ENCODE measurements at places on chromosomes 16 and 17. TPM values are rescaled to one million over a fixed set of nuclear protein-coding genes. Genes with fewer than 3 reads are reported as not detected.

DNA sequence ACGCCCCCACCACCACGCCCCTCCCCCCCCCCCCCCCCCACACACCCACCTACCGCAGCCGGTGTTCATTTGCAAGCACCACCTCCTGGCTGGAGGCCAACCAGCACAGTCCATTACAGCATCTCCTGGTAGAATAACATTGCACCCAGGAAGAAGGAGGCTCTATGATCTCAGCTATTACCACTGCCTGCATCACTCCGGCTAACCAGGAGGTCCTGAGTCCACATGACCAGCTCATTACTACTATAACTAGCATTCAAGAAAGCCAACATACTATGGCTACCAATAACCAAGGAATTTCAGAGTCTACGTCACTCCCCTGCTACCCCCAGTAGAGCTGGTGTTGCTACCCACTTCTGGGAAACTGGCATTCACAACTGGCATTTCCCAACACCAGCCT, 81.1 kb upstream of the ALOX12 start:
- no peak for DNase-seq

DNA sequence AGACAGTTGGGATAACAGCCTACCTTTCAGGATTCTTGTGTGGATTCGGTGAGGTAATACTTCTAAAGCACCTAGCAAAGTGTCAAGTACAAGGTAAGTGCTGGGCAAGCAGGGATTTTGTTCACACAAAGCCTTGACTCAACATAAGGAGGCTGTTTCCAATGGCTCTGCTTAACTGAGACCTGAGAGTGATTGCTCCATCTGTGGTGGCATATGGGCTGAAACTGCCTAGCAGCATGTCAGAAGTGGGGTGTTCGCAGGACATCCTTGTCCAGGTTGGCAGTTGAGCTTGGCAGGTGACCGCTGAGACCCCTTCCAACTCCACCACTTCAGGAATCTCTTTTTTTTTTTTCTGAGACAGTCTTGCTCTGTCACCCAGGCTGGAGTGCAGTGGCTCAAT, 19.8 kb downstream of the IL4R start:
- DNase-seq: no peak

GRCh38 chr16:3878610-3879009, 1.9 kb downstream of the CREBBP start:
- DNase-seq: no peak

GRCh38 chr16:58286280-58286679, 8.5 kb downstream of the PRSS54 start:
- no peak for DNase-seq

GRCh38 chr16:67029254-67030096, 526 bp downstream of the CBFB start:
- no peak for DNase-seq

- DNase-seq: no peak
Measured at GRCh38 chr17:77254951-77255825, 114.4 kb downstream of the SEC14L1 start.

GRCh38 chr17:17494499-17494869, 1.7 kb downstream of the RASD1 start:
- DNase-seq: no peak

DNA sequence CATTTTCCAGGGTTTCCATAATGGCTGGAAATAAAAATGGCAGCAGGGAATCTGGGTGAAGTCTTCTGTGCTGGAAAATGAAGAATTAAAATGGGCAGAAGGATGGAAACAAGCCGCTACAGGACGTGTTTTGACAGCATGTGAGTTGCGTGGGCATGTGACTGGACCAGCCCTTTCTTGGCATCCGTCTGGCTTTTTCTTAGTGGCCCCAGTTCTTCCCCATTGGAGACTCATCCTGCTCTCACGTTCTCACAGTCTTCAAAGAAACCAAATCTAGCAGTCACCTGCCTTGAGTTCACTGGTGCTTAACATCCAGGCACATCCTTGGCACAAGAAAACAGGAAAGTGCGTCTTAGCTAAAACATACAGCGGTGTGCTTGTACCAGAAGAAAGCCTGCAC, 180.2 kb upstream of the CACNG5 start:
- DNase-seq: no peak

DNA sequence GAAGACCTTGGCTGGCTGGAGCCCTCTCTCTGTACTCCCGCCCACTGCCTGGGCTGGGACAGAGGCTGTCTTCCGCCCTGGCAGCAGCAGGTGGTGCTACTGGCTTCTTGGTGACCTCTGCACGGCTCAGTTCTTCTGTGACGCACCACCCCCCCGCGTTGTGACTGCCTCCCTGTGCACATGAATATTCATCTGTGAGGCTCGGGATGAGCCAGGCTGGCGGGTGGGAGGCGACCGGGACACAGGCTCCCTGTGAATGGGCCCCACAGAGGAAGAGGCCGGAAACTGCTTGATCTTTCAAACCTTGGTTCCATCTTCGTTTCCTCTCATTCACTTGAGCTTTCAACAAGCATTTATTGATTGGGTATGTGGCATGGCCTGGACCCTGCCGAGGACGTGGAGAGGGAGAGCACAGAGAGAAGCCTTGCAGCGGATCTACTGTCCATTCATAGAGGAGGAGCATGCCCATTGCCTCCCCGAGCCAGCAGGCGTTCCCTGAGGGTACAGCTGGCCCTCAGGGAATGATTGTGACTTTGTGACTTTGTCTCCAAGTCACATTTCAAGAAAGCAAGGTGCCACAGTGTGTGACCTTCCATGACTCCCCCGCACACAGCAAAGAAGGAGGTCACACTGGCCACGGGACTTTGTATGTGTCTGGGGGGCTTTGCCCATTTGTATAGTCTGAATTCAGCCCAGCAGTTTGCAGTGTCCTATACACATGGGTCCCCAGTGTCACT, 45.0 kb downstream of the B9D1 start:
- DNase-seq: no peak

GRCh38 chr17:42411361-42411760, 11.7 kb downstream of the CAVIN1 start:
- no peak for DNase-seq

DNA sequence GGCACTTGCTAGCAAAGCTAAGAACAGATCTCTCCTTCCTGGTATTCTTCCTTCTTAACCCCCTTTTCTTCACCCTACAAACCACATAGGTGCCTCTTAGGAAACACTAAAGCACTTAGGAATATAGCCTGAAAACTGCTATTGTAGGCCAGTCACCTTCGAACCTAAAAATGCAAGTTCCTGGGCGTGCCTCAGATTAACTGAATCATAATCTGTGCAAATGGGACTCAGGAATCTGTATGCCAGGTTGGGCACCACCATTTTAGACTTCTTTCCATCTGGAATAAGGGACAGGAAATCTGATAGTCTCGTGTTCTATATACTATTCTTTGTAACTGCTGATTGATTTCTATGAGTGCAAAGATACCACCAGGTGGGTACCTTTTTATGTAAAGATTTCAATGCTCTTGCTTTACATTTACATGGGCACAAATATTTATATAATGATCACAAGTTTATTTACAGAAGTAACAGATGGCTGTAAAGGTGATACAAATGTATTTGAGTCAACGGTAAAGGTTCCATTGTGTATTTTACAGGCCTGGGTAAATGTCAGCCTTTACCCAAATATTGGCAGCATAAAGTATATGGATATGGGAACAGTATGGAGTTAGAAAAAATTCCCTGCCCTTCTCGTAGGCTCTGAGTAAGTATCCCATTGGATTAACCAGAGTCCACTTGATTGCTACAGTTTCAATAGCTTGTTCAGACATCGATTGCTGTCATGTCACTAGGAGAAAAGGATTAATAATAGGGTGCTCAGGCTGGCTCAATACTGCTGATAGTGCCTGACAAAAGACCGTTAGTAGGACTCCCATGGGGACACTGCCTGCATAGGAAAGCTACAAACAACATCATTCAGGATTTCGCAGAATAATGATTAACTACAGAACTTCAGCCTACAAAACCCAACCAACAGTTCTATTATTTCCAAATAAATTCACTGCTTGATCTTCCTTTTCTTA, 124.7 kb downstream of the SNX11 start:
- DNase-seq: no peak

GRCh38 chr16:55255733-55256282, 68.2 kb upstream of the IRX6 start:
- no peak for DNase-seq

DNA sequence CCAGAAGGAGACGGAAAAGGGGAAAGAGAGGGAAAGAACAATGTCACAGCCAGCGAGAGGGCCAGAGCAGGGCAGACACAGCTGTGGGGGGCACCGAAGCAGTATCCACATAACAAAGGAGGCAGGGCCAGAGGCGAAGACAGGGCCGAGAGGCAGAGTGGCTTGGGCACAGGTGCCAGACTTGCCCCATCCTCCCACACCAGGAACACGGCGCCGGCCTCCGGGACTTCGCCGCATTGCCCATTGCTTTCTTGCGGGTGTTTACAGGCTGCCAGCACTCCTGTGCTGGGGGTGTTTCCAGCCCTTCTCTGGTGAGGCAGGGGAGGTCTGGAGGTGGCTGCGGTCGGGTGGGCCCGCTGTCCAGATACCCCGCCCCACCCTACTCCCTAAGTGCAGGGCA, 78.0 kb downstream of the ENGASE start:
- DNase-seq: no peak

GRCh38 chr16:49849037-49849753, 6.7 kb downstream of the ZNF423 start:
- DNase-seq: no peak

GRCh38 chr17:48799069-48799723, 17.8 kb downstream of the TTLL6 start:
- DNase-seq: no peak

DNA sequence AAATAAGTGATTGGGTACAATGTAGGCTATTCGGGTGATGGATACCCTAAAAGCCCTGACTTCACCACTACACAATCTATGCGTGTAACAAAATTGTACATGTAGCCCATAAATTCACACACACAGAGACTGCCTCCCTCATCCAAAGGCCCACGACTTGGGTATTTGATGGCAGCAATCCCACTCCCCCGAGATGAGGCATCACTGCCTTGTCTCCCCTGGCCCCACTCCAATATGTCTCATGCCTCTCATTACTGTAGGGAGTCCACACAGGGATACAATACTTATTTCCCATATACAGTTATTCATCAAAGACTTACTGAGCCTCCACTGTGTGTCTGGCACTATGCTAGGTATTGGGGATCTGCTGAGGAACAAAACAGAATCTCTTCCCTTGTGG, 192.6 kb downstream of the CBLN1 start:
- DNase-seq: no peak

- DNase-seq: no peak
Measured at GRCh38 chr17:8253801-8254200, 4.7 kb downstream of the PFAS start.

GRCh38 chr16:86379505-86379846, 130.9 kb upstream of the FOXF1 start:
- no peak for DNase-seq

DNA sequence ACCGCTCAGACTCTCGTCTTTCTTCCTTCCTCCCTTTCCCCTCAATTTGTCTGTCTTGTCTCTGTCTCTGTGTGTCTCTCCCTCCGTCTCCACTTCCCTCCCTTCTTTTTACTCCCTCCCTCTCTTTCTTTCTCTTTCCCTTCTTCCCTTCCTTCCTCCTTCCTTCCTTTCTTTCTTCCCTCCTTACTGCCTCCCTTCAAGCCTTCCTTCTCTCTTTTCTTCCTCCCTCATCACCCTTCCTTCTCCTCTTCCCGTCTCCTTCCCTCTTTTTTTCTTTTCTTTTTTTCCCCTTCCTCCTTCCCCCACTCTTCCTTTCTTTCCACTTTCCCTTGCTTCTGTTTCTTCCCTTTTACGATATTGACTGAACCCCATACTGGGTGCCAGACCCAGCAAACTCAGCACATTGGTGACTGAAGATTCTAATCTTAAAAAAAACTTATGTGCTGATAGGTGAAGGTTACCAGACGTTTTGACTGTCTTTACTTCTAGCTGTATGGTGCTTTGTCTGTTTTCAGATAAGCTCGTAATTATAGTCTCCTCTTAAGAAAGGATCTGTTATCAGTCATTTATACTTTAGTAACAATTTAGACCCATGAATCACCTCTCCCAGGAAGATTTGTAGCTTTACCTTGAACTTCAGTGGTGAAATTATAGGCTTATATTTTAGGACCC, 481 bp upstream of the BRD7 start:
- DNase-seq: no peak

GRCh38 chr17:56772442-56772841, 61.3 kb downstream of the C17orf67 start:
- no peak for DNase-seq

Gene CCDC78
- total RNA-seq: 0.41 TPM

Gene DERL2
- 55.9 TPM for total RNA-seq

Gene ABCA8
- total RNA-seq: 0.12 TPM

Gene GNAO1
- not detected for total RNA-seq

Gene KRTAP17-1
- total RNA-seq: not detected

Measured in glomerular endothelial cell (primary cell).